GM12864 (cell line): ENCODE measurements at places on chromosomes 1 and 21.

DNA sequence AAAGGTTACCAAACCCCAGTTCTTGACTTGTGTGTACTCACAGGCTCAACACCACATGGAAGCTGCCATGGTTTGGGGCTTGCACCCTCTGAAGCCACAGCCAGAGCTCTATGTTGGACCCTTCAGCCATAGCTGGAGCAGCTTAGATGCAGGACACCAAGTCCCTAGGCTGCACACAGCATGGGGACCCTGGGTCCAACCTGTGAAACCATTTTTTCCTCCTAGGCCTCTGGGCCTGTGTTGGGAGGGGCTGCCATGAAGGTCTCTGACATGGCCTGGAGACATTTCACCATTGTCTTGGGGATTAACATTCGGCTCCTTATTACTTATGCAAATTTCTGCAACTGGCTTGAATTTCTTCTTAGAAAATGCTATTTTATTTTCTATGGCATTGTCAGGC is 62.1 kb upstream of the PRRX1 start:
- no peak for DNase-seq

DNA sequence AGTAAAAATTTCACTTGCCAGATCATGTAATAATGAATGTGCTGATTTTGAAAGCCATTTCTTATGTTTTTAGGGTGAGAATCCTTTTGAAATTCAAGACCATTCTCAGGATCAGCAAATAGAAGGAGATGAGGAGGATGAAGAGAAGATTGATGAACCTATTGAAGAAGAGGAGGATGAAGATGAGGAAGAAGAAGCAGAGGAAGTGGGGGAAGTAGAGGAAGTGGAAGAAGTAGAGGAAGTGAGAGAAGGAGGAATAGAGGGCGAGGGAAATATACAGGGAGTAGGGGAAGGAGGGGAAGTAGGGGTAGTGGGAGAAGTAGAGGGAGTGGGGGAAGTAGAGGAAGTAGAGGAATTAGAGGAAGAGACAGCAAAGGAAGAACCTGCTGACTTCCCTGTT is 32.4 kb downstream of the ZNF326 start:
- DNase-seq = no peak

DNA sequence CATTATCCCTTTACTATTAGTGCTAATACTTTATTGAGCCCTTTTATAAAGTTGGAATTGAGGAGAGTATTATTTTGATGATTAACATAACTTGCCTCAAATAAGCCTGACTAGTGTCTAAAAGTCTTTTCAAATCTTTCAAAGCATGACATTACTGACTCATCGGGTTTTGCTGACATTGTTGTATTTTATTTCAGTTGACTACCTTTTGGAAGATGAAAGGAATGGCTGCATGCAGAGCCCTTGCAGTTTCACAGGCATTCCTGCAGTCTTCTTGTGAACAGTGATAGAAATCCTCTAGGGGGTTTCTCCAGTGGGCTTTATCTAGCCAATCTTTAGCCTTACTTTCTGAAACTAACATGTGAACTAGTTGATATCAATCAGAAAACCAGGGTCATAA is 43.0 kb upstream of the TMEM61 start:
- DNase-seq = no peak

GRCh38 chr1:245264226-245264625 is 109.4 kb downstream of the KIF26B start:
- no peak for DNase-seq

DNA sequence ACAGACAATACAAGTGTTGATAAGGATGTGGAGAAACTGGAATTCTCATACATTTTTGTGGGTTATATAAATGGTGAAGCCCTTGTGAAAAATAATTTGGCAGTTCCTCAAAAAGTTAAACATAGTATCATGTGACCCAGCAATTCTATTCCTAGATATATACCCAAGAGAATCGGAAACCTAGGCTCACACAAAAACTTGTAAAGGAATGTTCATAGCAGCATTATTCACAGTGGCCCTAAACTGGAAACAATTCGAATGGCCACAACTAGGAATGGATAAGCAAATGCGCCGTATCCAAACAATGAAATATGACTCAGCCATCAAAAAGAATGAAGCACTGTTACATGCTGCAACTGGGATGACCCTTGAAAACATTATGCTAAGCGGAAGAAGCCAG is 3.9 kb upstream of the CD247 start:
- DNase-seq = no peak

GRCh38 chr21:36454093-36454531 is 25.8 kb downstream of the CLDN14 start:
- no peak for DNase-seq

- no peak for DNase-seq
These were observed 49.9 kb downstream of the TOMM20 start for GRCh38 chr1:235078480-235079381.

DNA sequence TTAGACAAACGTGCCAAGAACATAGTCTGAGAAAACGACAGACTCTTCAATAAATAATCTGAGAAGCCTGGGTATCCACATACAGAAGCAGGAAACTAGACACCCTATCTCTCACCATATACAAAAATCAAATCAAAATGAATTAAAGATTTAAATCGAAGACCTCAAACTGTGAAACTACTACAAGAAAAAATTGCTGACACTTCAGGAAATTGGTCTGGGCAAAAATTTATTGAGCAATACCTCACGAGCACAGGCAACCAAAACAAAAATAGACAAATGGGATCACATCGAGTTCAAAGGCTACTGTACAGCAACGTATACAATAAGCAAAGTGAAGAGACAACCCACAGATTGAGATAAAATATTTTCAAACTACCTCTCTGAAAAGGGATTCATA is 292.8 kb upstream of the RGS18 start:
- DNase-seq = no peak

DNA sequence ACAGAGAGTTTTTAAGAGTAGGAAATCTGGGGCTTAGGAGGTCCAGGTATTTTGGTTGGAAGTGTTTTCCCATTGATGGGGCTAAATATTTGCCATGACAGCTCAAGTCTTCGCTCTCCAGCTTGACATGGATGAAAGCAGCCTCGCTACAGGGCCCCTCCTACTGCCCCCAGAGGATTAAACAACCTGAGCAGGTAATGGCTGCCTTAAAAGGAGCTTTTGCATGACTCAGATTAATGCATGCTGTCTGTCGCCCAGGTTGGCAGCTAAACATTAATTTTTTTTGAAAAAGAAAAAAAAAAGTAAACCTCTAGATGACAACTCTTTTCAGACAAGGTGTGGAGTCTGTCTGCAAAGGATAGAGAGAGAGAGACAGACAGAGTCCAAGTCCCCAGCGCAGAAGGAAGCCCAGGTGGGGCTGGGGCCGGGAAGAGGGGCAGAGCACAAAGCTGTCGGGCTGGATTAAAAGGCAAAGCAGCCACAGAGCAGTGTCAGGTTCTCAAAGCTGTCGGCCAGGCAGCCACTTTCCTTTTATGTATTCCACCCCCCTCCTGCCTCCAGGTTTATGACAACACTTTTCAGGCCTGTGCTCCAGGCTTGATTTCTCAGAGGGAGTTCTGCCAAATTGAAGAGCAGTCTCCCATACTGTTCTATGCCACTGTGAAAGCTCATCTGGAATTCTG is 127.9 kb downstream of the CLIC6 start:
- DNase-seq = no peak

GRCh38 chr1:178798232-178798861 is 72.5 kb downstream of the ANGPTL1 start:
- DNase-seq = no peak

DNA sequence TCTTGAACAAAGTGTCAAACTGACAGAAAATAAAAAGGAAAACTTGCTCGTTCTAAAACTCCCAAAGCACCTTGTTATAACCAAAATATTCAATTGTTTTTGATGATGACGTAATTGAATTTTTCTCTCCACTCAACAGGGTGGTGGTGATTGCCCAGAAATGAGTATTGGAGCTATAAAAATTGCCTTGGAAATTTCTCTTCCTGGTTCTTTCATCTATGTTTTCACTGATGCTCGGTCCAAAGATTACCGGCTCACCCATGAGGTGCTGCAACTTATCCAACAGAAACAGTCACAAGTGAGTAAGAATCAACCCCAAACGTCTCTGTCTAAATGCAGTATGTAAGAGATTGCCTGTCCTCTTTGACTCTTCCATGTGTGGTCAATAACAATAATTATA is 130.1 kb downstream of the HMCN1 start:
- no peak for DNase-seq

DNA sequence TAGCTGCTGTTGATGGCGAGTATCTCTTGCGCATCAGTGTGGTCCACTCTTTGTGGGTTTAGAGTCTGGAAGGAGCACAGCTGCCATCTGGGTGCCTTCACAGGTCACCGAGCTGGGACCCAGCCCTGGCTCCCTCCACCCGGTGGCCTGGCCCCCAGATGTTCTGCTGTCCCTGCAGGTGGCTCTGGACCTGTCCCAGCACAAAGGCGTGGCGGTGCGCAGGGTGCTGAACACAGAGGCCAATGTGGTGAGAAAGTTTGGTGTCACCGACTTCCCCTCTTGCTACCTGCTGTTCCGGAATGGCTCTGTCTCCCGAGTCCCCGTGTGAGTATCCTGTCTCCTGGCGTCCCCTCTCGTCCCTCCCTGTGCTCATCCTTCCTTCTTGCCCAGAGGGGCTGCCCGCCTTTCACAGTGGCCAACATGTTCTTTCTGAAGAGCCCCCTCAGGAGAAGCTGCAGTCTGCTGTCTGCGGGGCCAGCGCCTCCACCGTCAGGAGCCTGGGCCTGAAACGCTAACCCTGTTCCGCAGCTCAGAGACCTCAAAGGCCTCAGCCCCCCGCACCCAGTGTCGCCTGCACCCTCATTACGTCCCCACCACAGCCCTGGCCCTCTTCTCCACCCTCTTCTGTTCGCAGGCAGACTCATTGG is 27.4 kb downstream of the QSOX1 start:
- no peak for DNase-seq

- no peak for DNase-seq
These were observed 61.2 kb upstream of the TNR start for GRCh38 chr1:175804561-175804960.
